ENCODE measurements at places on chromosomes 1 and 21. TPM values are rescaled to one million over a fixed set of nuclear protein-coding genes. Genes with fewer than 3 reads are reported as not detected.

DNA sequence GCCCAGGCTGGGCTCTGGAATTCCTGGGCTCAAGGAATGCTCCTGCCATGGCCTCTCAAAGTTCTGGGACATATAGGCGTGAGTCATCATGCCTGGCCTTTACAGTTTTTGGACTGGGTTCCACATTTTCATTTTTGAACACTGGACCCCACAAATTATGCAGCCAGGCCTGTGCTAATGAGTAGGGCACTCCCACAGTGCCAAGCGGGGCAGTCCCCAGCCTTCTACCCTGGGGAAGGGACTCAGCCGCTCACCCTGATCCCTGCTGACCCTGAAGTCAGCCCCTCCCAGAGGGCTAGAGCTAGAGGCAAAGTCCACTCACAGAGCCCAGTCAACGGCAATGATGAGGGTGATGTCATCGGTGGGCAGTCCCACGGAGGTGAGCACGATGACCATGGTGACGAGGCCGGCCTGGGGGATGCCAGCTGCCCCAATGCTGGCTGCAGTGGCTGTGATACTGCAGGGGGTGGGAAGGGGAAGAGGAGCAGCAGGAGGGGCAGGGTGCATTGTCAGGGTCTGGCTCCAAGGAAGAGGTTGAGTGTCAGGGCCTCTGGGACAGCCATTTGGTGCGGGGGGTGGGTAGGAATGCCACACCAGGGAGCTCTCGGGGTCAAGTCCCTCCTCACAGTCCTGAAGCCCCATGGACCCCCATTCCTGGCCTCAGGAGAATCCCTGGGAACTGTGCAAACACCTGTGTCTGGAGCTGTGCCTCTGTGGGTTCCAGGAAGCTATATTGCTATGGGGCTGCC, 27.6 kb downstream of the PODN start:
- DNase-seq = peak; percentile 76

- peak; percentile 59 for DNase-seq
These were observed 1.3 kb downstream of the ARHGAP29 start for GRCh38 chr1:94236013-94236491.

- DNase-seq = no peak
These were observed 84.4 kb upstream of the ACTL8 start for GRCh38 chr1:17670587-17671313.

DNA sequence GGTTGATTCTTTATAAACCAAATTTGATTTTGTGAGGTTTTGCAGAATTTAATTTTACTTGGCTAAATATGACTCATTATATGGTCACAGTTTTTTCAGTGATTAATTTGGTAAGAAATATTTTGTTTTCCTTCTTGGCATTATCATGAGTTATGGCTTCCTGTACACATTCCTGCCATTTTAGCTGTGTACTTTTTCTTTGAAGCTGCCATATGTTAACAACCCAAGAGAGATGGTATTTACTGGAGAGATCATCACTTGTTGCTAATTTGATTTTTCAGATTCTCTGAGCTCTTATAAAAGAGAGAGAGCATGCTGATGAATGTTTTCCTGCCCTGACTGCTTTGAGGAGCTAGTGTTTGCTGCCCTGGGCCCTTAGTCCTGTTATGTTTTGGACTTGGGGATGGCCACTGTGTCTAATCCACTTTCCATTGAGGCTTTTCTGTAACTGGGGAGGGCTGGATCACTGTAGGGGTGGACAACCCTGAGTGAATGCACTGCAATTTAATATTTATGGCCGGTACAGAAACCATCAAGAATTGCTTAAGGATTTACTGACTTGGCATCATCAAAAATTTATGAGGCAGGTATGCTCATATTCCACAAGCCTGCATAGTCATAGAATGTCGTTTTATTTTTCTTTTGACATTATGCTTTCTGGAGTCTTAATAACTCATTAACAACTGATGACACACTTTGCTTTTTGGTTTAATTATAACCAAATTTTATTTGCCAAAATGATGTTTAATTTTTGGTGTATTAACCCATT, 200.9 kb downstream of the DISC1 start:
- no peak for DNase-seq

GRCh38 chr1:97190326-97190725, 468.7 kb downstream of the PTBP2 start:
- DNase-seq = no peak

- DNase-seq = peak; percentile 38
These were observed 27.6 kb downstream of the HMCN1 start for GRCh38 chr1:185761841-185762240.

DNA sequence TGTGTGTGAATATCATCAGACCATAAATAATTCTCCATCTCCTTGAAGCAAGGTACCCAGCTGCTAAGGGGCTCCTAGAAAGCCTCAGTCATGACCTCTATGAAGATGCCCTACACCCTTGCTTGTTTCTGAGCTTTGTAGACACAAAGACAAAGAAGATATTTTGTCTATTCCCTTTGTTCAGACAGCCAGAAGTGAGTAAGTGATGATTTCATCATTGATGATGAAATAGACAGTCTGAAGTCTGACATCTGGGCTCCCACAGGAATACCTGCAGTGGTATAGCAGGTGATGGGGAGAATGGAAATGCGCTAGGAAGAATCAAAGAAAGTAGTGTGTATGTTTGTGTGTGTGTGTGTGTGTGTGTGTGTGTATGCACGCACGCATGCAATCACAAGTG, 82.2 kb upstream of the DPT start:
- DNase-seq = no peak

- DNase-seq = no peak
These were observed 3.9 kb downstream of the KPRP start for GRCh38 chr1:152761609-152762213.

- no peak for DNase-seq
These were observed 124.3 kb downstream of the ETS2 start for GRCh38 chr21:38930066-38930465.

DNA sequence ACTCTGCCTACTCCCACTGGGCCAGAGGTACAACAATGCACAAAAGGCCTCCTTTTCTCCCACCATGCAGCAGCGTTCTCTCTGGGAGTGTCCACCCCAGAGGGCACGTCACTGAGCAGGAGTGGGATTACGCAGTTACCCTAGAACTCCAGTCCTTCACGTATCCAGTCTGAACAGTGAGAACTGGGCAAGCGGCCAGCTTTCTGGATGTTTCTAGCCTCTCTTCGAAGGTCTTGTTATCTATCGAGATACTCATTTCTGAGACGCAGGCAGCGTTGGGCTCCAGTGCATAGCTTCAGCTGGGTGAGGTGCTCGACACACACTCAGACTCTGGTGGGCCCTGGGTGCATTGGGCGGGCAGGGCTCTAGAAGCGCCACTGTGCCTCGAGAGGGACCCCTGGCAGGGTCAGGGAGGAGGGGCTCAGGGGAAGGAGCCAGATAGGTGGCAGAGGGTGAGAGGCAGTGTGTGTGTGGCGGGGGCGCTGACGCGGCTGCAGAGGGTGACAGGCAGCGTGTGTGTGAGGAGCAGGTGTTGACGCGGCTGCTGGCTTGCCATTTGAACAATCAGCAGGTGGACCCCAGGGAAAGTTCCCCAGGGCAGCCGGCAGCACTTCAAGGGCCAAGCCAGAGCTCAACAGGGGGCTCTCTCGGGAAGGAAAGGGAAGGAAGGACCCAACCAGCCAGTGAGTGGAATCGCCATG, 27.9 kb downstream of the PRDM15 start:
- no peak for DNase-seq

- no peak for DNase-seq
These were observed 36.6 kb downstream of the CD58 start for GRCh38 chr1:116534014-116534739.

DNA sequence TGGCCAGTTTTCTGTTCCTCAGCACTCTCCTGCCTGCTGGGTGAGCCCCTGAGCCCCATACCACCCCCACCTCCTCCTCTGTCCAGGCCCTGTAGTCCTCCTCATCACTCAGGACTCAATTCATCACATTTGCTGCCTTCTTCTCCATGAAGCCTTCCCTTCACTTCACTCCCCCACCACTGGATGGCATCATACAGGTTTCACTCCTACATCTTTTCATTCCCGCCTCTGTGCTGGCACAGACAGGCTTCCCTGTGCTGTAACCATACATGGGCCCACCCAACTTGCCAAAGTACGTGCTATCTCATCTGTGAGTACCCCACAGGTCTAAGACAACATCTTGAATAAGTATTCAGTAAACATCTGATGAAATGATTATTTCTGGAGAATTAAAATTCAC, 56.9 kb downstream of the SLC45A1 start:
- DNase-seq = no peak

DNA sequence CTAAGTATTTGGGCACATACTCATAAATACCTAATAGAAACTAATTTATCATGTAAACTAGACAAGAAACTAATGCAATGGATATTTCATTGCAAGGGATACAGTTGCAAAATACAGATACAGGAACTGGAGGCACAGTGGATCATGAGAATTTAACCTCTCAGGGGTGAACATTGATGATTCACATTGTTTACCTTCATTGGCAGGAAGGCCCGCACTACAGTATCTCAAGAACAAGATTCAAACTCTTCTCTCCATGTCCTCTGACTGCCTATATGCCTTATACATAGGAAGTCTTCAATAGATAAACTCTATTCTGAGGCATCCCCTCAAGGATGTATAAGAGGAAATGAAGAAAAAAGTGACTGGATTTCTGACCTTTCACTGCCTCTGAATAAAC, 18.4 kb upstream of the PTBP2 start:
- no peak for DNase-seq

DNA sequence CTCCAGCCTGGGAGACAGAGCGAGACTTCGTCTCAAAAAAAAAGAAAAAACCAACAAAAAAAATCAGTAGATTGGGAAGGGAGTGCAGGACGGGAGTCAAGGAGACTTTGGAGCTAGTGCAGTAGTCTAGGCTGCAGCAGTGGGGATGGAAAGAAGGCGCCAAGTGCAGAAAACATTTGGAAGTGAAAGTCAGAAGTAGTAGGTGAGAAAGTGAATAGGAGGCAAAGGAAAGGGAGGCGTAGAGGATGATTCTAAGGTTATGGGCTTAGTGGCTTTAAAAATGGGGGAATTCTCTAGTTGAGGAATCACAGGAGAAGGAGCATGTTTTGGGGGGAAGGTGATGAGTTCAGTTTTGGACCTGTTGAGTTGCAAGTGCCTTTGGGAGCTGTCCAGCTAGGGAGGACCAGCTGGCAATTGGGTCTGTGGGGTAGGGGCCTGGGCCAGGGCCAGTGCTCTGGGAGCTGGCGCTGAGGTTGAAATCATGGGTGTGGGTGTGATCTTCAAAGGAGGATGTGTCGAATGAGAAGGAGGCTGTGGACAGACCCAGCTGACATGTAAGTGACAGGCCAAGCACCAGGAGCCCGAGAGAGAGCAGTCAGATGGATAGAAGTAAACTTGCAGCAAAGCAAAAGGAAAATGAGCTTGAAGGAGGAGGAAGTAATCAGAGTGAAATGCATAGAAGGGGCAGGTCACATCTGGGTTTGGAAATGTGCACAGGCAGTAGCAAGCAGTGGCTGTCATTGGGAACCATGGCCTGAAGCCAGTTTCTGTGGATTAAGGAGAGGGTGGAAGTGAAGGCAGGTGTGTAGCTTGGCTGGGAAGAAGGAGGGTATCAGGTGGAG, 15.8 kb downstream of the TMCC2 start:
- no peak for DNase-seq

- DNase-seq = no peak
These were observed 12.1 kb downstream of the PGBD2 start for GRCh38 chr1:248918131-248918530.

GRCh38 chr1:1013922-1014648, 788 bp downstream of the ISG15 start:
- peak; percentile 67 for DNase-seq

GRCh38 chr1:224533517-224533916, 82.6 kb upstream of the CNIH3 start:
- no peak for DNase-seq

GRCh38 chr1:9202240-9202870, 32.2 kb upstream of the H6PD start:
- no peak for DNase-seq

- no peak for DNase-seq
These were observed 117.6 kb downstream of the LTN1 start for GRCh38 chr21:28875078-28875477.

GRCh38 chr1:10793129-10793651, 3.3 kb downstream of the CASZ1 start:
- peak; percentile 71 for DNase-seq

TSPEAR gene
- 0.18 TPM for total RNA-seq

DCST2 gene
- not detected for total RNA-seq

SELL gene
- not detected for total RNA-seq

GNAT2 gene
- not detected for total RNA-seq

OR2L13 gene
- not detected for total RNA-seq
